Effector CD8-positive, alpha-beta T cell (primary cell): ENCODE measurements at places on chromosomes 5 and 9.

DNA sequence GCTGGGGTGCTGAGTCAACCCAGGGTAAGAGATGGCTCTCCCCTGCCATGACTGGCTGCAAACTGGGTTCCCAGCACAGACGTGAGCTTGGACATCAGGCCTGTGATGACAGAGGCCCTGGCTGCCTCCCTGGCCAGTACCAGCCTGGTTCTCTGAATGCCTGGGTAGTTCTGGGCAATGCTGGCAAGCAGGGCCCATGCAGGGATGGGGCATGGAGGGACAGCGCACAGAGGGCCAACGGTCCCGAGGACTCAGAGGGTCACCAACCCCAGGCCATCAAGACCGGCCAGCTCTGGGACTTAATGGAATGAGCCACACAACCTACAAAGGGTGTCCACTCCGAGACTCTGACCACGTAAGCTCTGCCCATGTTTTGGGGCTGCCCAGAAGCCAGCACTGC is 241.4 kb downstream of the FSTL4 start:
- DNase-seq: no peak

DNA sequence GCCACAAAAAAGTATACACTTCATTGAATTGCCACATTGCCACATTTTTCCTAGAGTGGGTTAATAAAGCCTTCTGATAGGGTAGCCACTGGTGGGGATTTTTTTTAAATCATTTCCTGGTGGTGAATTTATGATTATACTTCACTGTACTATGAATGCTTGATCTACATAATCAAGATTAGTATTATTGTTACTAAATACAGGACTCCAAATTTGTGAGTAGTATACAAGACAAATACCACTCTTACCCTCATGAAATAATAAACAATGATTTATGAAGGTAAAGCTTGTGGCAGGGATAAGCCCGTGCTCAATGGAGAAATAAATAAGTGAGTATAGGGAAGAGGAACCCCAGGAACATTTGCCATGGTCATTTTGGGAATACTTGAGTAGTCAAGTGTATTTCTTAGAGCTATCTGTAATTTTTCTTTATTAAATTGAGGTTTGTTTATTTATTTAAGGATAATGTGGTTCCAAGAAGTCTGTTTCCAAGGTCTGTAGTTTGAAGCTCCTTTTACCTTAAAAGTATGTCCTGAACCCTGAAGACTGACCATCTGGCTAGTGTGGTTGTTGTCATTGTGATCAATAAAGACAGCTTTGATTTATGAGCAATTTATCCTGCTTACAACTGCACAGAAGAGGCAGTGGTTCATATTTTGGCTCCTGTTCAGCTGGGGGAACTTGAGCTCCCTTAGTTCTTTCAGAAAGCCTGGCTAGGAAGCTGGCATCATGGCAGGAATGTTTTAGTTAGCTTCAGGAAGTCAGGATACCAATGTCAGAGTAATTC is 118.6 kb downstream of the ZSWIM6 start:
- no peak for DNase-seq

- DNase-seq: no peak
These were observed 7.9 kb downstream of the CMYA5 start for GRCh38 chr5:79697222-79698170.

DNA sequence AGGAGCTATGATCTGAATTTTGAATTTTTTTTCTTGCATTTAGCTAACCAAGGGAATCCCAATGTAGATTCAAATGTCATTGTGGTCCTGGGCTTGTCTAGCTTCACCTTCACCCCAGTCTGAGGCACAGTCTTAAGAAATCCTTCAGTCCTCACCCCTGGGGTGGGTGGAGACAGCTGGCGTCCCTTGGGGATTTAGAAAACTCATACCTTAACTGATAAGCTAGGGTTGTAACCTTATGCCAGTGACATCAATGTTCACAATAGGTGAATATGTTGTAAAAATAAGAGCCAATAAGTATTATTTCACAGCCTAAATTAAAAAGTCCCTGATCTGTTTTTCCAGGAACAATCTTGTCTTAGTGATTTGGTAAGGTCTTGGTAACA is 4.6 kb downstream of the ISOC1 start:
- DNase-seq: no peak

- no peak for DNase-seq
These were observed 42.2 kb upstream of the ALDOB start for GRCh38 chr9:101477736-101478135.
